ENCODE measurements at places on chromosomes 13 and 19.

GRCh38 chr13:79084802-79085424 is 321.1 kb downstream of the RBM26 start:
- no peak for DNase-seq

DNA sequence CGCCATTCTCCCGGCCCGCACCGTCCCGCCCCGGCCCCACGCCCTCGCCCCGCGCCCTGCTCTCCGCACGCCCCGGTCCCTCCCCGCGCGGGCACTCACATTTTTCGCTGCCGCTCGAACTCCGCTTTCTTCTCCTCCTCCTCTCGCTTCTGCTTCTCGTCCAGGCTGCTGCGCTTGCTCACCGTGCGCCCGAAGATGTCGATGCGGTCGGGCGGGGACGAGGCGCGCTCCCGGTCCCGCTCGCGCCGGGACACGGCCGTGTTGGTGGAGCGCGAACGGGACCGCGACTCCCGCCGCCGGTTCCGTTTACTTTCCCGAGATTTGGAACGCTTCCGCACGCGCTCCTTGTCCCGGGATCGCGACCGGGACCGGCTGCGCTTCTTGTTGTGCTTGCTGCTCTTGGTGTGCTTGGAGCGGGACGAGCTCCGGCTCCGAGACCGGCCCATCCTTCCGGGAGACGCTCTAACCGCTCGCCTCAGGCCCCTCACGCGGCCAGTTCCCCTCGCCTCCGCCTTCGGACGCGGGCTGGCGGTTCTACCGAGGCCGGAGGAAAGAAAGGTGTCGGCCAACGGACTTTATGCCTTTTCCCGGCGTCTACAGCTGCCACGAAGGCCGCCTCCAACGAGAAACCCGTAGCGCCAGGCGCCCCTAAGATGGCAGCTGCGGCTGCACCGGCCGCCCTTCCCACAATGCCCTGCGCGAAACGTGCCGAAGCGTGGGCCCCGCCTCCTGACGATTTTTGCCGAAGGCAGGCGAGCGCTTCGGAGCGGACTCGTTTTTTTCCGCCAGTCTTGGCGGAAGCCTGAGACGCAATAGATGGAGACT is at the start of gene ARGLU1:
Gene ARGLU1 (minus strand): TSS at position 664 of the 825 bp plus-strand sequence. CDS start 218 bp downstream, at position 446.
- peak; percentile 93 for DNase-seq

- no peak for DNase-seq
Observed at GRCh38 chr13:33800646-33801186, 17.2 kb upstream of the RFC3 start.

DNA sequence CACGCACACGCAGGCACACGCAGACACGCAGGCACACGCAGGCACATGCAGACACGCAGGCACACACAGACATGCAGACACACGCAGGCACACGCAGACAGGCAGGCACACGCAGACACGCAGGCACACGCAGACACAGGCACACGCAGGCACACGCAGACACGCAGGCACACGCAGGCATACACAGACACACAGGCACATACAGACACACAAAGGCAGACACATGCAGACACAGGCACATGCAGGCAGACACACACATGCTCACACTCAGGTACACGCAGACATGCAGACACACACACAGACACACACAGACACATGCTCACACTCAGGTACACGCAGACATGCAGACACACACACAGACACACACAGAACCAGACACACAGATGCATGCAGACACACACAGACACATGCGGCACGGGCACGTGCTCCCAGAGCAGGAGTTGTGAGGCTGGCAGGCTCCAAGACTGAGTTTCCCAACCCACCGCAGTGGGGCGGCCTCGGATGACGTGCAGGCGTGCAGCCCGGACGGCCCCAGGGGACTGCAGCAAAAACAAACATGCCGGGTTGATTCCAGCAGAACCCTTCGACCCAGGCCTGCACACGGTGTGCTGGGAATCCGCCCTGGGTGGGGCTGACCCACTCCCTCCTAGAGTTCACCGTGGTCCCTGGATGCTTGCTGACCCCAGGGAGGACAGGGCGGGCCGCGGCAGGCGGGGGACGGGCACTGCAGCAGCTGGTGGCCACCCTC is 100.0 kb downstream of the GADD45B start:
- no peak for DNase-seq

Data from PC-9 (cell line).